ENCODE measurements at places on chromosomes 2 and 18.

DNA sequence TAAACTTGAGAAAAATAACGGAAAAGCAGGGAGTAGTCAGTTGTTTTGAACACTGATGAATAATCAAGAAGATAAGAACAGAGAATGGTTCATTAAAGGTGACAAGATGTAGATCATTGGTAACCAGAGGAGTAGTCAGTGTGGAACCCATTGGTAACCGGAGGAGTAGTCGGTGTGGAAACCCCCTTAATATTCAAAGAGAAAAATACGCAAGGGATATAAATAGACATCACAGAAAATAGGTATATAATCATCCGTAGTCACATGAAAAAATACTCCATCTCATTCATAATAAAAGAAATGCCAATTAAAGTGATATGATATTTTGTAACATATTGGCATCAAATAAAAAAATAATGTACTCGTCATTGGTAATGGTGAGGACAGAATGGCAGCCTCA, 70.6 kb upstream of the EPAS1 start:
- no peaks in the 10 kb centered on the region for H3K27me3 ChIP-seq
- DNase-seq, result no peak
- no peak overlapping the region for H3K27ac ChIP-seq

DNA sequence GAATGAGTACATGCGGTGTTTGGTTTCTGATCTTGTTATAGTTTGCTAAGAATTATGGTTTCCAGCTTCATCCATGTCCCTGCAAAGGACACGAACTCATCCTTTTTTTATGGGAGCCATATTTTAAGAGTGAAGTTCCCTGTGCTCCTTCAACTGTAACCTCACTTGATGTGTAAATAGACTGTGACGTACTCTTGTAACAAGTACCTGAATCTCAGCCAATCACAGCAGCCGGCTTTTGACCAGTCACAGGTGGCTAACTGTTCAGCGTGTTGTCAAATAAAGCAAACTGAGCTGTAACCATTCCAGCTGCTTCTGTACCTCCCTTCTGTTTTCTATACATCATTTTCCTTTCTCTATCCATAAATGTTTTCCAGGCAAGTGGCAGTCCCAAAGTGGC, 774.3 kb upstream of the HS6ST1 start:
- no peaks in the 10 kb centered on the region for H3K36me3 ChIP-seq
- H3K4me3 ChIP-seq, result no peak overlapping the region
- no peaks in the 10 kb centered on the region for H3K27me3 ChIP-seq
- no peak overlapping the region for H3K27ac ChIP-seq

- no peaks in the 10 kb centered on the region for H3K27me3 ChIP-seq
- H3K36me3 ChIP-seq, result no peaks in the 10 kb centered on the region
- H3K4me3 ChIP-seq, result no peak overlapping the region
- H3K27ac ChIP-seq, result no peak overlapping the region
- H3K4me1 ChIP-seq, result no peaks in the 10 kb centered on the region
Measured at GRCh38 chr2:203824057-203824456, 43.5 kb upstream of the CTLA4 start.

DNA sequence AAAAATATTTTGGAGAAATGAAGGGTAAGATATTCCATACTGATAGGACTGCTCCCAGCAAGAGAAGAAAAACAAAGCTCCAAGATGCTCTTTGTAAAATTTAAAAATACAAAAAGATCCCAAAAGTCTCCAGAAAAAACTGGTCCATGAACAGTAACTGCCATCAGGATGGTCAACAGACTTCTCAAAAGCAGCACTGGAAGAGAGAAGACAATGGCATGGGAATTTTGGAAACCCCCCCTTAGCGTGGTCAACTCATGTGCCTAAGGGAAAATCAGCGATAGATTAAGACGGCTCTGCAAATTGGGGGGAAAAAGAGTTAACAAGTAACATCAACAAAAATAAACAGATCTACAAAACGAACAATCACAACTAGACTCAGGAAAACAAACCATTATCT, 23.6 kb downstream of the B4GALT6 start:
- no peaks in the 10 kb centered on the region for H3K36me3 ChIP-seq
- no peak overlapping the region for H3K4me3 ChIP-seq
- H3K27ac ChIP-seq, result no peak overlapping the region
- H3K27me3 ChIP-seq, result no peaks in the 10 kb centered on the region
- no peak for DNase-seq
- H3K4me1 ChIP-seq, result no peaks in the 10 kb centered on the region

GRCh38 chr2:192886636-192887035, 691.9 kb upstream of the TMEFF2 start:
- H3K27me3 ChIP-seq, result no peaks in the 10 kb centered on the region
- H3K27ac ChIP-seq, result no peak overlapping the region
- no peaks in the 10 kb centered on the region for H3K36me3 ChIP-seq
- H3K4me1 ChIP-seq, result no peaks in the 10 kb centered on the region

DNA sequence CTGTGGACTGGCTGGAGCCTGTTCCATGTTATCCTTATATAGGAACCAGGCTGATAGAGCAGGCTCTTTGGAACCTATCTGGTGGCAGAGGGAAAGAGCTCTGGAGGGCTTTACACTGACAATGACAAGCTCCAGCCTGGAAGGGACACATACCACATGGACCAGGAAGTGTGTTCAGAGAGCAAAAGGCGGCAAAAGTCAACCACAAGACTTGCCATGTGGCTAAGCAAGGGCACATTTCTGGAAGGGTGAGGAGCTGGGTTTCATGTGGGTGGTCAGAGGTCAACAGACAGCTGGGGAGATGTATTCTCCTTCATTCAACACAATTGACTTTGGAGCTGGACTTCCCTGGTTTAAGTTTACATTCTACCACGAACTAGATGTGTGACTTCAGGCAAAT, 325.2 kb downstream of the DYSF start:
- no peak overlapping the region for H3K4me3 ChIP-seq
- no peak for DNase-seq
- no peaks in the 10 kb centered on the region for H3K36me3 ChIP-seq
- H3K27ac ChIP-seq, result no peak overlapping the region
- no peaks in the 10 kb centered on the region for H3K4me1 ChIP-seq

DNA sequence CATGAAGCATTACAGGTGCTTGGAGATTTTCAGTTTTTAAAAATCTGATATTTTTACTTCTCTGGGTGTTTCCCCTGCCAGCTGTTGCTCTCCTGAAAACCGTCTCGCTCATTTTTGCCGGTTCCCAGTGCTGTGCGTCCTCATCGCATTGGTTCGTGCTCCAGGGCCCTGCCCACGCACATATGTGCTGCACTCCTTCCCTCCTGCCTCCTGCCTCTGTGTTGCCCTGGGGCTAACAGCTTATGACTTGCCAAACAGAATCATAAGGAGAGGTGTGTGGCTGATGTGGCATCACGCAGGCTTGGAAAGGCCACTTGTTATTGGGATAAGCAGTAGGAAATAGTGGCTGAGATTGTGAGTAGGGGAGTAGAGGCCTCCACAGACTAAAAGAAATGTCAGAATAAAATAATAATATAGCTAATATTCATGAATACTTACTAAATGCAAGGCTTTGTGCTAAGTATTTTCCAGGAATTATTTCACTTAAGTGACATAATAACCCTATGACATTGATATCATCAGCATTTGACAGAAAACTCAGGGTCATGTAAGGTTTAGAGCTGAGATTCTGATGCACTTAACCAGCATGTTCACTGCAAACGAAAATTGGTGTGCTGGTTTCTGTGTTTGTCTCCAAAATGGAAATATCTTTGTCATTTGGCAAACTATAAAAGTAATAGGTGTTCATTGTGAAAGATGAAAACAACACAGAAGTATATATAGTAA, 53.5 kb downstream of the SLC4A1AP start:
- DNase-seq, result peak; percentile 88
- H3K27me3 ChIP-seq, result no peaks in the 10 kb centered on the region
- H3K4me3 ChIP-seq, result no peak overlapping the region
- H3K27ac ChIP-seq, result peak overlapping the region; percentile 77
